ENCODE measurements at places on chromosomes 7 and 10. TPM values are rescaled to one million over a fixed set of nuclear protein-coding genes. Genes with fewer than 3 reads are reported as not detected.

Gene POT1
- total RNA-seq: 46.0 TPM

Gene UTF1
- total RNA-seq: not detected

Gene AKR1C2
- not detected for total RNA-seq

Gene MTPN
- total RNA-seq: 117 TPM

Gene SRI
- total RNA-seq: 101 TPM

Gene SPDYE5
- total RNA-seq: not detected

Gene MLLT10
- total RNA-seq: 20.1 TPM

Gene ODAD2
- total RNA-seq: 0.20 TPM

Gene PHTF2
- 31.1 TPM for total RNA-seq

GRCh38 chr7:29343399-29343798 is 148.8 kb downstream of the CHN2 start:
- no peak for DNase-seq

DNA sequence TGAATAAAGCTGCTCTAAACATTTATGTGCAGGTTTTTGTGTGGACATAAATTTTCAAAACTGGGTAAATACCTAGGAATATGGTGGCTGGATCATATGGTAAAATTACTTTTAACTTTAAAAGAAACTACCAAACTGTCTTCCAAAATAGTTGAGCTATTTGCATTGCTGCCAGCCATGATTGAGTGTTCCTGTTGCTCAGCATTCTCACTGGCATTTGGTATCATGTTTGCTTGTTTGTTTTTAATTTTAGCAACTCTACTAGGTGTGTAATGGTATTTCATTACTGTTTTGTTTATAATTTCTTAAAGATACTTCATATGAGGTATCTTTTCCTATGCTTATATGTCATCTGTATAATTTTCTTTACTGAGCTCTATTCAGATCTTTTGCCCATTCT is 143.2 kb downstream of the POLR1F start:
- no peak for DNase-seq

- no peak for DNase-seq
Observed at GRCh38 chr7:94417901-94418300, 23.2 kb downstream of the COL1A2 start.

DNA sequence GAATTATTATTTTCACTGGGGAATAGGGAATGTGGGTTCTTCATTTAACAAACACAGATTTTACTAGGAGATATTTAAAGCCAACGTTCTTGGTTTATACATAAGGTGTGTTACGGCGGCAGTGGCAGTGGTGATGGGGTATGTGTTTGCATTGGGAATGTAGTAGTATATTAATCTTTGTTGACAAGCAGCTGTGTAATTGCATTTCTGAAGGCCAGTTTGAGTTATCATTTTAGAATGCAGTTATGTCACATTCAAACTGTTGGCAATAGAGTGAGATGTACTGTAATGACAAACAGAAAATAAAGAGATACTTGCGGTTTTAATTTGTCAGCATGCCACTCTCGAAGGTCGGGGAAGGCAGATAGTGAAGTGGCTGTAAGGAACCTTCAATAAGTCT is 628.6 kb upstream of the POM121L12 start:
- DNase-seq: no peak

GRCh38 chr7:112550468-112551060 is 69.8 kb downstream of the LSMEM1 start:
- DNase-seq: peak; percentile 46

DNA sequence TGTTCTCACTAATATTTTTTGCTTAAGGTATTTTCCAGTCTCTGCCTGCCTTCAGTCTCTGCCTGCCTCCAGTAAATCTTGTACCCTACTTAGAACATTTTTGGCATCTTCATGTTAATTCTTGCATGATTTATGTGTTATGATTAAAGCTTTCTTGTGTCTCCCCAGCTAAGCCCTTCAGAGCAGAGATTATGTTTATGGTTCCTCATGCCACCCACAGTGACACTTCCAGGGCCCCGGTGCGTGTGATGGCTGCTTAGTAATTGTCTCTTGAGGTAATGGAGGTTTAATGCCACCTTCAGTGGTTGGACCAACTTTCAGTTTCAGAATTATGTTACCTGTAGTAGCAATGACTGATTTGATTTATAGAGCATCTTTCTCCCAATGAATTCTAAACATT is 70.6 kb upstream of the MET start:
- DNase-seq: peak; percentile 19

- DNase-seq: no peak
Observed at GRCh38 chr10:74103560-74104258, 46.9 kb downstream of the AP3M1 start.

DNA sequence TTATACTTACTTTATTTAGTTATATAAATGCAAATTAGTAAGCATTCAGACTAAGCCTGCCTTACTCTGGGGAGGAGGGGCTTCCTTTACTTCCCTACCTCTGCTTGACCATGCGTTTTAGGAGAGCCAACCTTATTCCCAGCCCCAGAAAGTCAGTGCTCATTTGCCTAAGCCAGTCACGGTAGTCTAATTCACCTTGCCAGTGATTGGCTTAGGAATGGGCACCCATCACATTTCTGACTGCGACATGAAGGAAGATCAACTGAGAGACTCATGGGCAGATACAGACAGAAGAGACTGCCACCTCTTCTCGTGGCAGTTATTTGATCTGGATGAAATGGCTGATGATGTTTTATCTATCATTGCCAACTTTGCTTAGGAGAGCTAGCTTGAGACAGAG is 29.5 kb downstream of the RPA3 start:
- DNase-seq: no peak

DNA sequence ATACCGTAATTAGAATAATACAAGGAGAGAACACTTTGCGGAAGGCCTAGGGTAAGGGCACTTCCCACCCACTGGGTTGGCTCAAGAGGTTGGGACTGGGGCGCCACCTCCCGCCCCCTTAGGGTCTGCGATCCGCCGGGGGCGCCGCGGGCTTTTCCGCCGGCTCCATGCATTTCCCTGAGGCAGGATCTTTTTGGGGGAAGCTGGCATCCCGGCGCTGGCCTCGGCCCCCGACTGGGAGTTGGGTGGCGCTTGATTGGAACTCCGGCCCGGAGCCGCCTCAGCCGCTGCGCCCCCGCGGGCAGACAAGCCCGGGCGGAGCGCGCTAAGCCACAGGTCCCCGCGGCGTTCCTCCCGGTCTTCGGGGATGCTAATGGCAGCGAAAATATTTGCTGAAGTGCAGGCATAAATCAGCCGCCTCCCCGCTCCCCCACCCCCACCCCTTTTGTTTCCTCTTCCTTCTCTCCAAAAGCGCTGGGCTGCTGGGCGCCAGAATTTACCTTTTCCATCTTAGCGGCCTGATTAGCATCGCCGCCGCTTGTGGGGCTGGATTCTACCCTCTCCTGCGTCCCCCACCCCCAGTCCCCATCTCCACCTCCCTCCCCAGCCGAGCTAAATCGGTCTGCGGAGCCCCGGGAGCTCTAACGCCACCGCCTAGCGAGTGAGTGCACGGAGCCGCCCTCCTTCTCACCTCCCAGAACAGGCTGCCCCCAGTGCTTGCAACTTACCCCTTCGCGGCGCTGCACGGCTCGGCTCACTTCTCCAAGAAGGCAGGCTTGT is 5.1 kb downstream of the UNC5B start:
- no peak for DNase-seq

DNA sequence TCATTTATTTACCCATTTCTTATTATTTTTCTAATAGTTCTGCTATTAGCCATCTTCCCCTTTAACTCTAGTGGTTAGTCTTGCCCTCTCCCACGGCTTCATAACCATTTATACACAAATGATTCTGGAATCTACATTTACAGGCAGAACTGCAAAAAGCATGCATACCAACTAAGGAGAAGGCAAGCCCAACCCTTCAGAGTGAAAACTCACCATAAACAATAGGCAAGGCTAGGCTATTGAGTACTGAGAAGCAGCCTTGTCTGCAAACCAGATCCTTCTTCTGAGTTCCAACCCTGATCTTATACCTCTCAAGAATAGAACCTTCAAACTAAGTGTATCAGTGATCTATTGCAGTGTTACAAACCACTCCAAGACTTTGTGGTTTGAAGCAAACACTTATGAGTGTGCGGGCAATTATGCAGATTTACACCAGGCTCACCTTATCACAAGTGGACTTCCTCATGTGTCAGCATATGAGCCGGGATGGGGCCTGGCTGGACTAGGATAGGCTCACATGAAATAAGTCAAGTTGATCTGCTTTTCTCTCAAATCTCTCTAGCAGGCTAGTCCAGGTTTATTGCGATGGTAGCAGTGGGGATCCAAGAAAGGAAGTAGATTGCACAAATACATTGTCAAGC is 896.9 kb upstream of the PHF14 start:
- DNase-seq: no peak

DNA sequence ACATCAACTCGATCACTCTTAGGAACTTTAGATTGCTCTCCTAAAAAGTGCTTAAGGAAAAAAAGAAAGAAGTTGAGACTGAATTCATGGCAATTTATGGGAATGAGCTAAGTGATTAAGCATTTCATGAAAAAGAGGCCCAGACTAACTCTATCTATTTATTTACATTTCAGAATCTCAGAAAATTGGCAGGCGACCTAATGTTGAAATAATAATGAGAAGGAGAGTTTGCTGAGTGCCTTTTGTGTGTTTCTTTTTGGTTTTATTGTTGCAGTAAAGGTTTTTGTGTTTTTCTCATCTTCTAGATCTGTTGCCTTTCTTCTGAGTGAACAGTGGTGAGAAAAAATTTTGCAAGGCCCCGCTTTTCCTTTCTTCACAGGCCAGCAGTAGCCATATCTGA is 3.8 kb downstream of the GRK5 start:
- no peak for DNase-seq

- DNase-seq: no peak
Observed at GRCh38 chr7:159096736-159097581, 47.7 kb downstream of the VIPR2 start.

DNA sequence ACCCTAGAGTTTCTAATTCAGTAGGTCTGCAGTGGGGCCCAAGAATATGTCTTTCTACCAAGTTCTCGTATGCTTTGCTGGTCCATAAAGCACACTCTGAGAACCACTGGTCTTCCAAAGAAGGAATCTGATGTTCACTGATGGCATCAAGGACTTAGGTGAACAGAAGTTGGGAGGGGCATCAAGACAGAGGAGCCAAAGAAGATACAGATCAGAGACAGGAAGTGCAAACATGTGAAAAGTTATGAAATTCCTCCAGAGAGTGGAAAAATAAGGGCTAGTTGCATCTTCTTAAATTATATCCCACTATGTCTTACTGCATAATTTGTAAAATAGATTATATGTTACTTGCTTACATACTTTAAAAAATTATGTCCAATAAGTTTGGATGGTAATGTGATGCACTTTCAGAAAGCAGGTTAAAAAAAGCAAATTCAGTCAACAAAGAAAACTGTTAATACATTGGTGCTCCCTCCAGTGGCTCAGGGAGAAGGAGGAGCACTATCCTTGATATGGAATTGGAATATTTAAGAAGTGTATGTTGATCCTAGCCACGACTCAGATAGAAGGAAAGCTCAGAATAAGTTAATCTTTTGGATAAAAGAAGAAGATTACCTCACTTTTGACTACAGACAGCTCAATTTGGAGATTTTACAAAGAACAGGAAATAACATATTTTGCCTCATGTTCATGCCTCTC is 35.8 kb downstream of the CREB3L2 start:
- no peak for DNase-seq

- no peak for DNase-seq
Observed at GRCh38 chr7:92071032-92071431, 63.2 kb downstream of the CYP51A1 start.

DNA sequence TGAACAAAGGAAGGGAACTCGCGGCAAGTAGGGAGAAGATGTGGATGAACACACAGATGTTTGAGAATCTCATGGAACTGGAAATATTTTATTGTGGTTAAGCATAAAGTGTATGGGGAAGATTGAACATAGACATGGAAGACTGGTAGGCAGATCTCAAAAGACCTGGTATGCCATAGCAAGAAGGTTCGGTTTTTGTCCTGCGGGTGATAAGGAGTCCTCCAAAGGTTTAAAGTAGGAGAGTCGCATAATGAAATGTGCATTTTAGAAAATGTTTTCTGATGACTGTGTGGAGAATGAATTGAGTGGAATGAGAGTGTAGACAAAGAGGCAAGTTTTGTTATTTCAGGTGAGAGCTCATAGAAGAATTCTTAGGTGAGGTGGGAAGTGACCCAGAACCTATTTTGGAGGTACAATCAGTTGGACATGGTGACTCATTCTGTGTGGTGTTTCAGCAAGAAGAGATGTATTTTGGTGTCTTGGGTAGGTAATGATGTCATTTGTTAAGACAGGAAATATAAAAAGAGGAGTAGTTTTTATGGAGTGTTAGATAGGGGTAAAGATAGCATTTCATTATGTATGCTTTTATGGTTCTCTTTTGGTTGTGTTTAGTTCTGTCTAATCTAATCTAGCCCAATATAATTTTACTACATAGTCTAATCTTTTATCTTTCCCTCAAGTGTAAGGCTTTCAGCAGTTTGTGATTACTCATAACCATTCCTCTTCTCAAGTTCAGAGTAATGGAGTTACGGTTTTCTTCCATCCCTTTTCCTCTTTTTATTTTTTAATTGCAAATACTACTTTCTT is 239.2 kb downstream of the EXOC4 start:
- DNase-seq: no peak

DNA sequence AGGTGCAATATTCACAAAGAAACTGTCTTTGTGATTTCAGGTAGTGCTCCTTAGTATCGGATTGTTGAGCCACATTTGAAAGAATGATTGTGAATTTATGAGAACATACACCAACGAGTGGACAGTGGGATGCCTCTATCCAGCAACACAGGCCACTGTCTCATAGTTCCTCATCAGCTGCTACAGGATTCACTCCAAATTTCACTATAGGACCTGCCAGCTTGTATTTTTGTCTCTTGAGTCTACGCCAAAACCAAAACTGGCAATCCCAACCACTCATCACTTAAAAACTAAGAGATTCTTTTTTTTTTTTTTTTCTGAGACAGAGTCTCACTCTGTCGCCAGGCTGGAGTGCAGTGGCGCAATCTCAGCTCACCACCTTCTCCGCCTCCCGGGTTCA is 964.5 kb downstream of the CNTNAP2 start:
- DNase-seq: no peak

DNA sequence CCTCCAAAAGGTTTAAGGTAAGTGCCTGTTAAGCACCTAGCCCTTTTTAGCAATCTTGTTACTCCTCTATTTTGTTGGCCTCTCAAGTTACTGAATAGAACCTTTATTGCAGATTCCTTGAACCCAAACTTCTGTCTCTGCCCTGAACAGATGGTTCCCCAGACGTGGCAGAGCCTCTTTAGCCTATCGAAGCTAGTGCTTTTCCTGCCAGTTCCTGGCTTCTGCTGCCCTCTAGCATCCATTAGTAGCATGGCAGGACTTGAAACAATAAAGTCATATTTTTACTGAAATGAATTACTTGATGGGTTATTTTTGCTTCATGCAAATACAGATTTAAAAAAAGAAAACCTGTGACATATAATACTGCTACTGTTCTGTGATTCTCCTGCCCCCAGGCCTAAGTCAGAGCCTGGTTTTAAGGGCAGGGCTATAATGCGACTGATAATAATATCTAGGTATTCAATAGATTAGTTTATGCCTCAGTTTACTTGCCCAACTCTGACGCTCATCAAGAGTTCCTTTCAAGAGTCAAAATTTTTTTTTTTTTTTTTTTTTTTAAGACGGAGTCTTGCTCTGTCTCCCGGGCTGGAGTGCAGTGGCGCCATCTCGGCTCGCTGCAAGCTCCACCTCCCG is 84.3 kb upstream of the PHF14 start:
- no peak for DNase-seq

Measured in activated naive CD4-positive, alpha-beta T cell treated with anti-CD3 and anti-CD28 coated beads, Interleukin-2, amount 50 U/mL, for 72 hours (primary cell).